Upper lobe of left lung (tissue), 6 donors: ENCODE measurements at places on chromosomes 5 and 9. TPM values are rescaled to one million over a fixed set of nuclear protein-coding genes. Genes with fewer than 3 reads are reported as not detected.
A peak's percentile ranks its signal among the peaks of the same experiment; 100 is the strongest.

The PCDHGB5 gene
- 9.4 TPM for total RNA-seq

DNA sequence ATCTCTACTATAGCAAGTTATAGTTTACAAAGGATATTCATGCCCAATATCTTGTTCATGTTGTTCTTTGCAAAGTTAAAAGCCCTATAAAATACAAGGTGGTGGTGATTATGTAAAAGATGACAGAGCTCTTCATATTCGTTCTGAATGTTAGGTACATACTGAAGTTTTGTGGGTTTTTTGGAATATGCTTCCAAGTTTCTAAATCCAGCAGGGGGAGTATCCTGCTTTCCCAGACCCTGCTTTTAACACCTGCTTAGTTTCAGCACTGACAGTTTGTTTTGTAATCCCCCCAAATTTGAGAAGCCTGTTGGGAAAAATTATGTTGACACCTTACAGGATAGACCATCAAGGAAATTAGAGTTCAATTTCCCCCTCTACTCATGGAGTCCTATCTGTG is 438.3 kb downstream of the SH3GL2 start:
- no peaks in the 10 kb centered on the region for H3K27me3 ChIP-seq
- no peak overlapping the region for H3K27ac ChIP-seq
- DNase-seq = no peak
- H3K36me3 ChIP-seq = no peaks in the 10 kb centered on the region
- H3K4me1 ChIP-seq = no peaks in the 10 kb centered on the region

DNA sequence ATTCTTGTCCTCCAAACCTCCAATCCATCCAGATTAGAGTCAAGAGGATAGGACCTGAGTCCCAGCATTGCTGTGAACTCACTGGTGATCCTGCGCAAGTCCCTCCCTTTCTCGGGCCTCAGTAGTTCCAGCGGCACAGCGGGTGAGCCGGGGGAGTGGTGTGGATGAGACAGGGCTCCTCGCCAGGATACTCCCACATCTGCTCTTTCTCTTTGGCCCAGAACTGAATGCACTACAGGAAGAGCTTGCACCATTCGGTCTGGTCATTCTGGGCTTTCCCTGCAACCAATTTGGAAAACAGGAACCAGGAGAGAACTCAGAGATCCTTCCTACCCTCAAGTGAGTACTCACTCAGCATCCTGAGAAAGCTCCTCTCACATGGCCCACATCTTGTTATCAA is 6.3 kb downstream of the GPX3 start:
- peak overlapping the region; percentile 69 for H3K4me3 ChIP-seq
- H3K27ac ChIP-seq = peak overlapping the region; percentile 98
- no peaks in the 10 kb centered on the region for H3K27me3 ChIP-seq
- peaks cover 93% of the 10 kb centered on the region for H3K36me3 ChIP-seq

DNA sequence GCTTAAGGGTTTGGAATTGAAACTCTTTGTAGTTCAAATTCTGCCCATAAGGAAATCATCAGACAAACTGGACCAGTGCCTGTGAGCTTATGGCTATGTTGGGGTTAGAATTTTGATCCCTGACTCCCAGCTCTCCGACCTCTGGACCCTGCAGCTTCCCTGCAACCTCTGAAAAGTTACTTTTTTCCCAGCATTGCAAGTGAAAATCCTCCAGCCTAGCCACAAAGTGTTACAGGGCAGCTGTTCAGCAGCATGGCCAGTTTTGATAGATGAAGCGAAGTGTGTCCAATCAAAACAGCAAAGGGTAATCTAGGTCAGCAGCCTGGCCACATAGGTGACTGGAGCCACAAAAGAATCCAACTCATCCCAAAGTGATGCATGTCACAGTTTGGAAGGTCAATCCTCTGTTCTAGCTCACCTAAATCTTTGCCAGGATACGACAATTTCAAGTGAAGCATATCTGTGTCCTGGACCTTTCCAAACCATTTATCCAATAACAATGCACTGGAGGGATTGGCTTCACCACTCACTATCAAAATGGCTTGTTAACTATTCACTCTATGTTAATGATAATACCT is 4.7 kb upstream of the CPEB4 start:
- H3K36me3 ChIP-seq = no peaks in the 10 kb centered on the region
- H3K4me3 ChIP-seq = no peak overlapping the region
- no peak for DNase-seq
- no peak overlapping the region for H3K27ac ChIP-seq

DNA sequence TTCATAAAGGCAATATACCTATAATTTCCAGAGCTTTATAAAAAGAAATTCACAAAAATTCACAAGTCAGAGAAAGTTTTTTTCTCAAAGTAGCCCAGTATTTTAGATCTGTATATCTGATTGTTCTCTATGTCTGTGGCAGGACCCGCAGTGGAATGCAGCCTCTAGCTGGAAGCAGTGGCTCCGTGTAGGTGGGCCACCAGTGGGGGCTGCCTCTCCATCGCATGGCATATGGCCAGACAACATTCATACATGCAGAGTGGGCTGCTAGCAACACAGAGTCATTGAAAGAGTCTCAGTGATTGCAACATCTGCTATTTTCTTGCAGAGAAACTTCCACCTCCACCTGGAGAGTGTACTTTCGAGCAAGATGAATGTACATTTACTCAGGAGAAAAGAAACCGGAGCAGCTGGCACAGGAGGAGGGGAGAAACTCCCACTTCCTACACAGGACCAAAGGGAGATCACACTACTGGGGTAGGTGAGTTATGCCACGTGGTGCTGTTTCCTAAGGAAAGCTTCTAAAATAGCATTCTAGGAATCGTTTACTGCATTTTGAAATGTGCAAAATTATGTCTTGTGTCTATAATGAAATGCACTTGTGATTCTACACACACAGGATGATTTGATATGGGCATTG is 88.5 kb upstream of the SMC5 start:
- no peaks in the 10 kb centered on the region for H3K36me3 ChIP-seq
- no peaks in the 10 kb centered on the region for H3K4me1 ChIP-seq
- H3K27ac ChIP-seq = no peak overlapping the region
- no peak for DNase-seq
- no peaks in the 10 kb centered on the region for H3K27me3 ChIP-seq

DNA sequence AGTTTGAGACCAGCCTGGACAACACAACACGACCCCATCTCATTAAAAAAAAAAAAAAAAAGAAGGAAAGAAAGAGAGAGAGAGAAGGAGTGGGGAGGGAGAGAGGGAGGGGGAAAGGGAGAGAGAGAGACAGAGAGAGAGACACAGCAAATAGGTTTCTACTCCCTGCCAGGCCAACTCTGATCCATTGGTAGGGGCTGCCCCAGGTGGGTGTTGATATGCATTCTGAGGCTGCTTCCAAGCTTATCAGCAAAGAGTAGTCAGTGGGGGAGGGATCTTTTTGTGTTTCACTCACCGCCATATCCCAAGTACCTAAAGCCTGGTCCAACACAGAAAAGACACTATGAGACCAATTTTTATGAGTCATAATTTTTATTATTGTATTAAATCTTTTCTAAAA is 57.0 kb upstream of the SAP30L start:
- no peaks in the 10 kb centered on the region for H3K4me1 ChIP-seq
- no peak for DNase-seq
- H3K4me3 ChIP-seq = no peak overlapping the region
- peaks cover 9% of the 10 kb centered on the region for H3K36me3 ChIP-seq
- H3K27ac ChIP-seq = no peak overlapping the region
- no peaks in the 10 kb centered on the region for H3K27me3 ChIP-seq

The ERAP2 gene
- total RNA-seq = 24.2 TPM

The MLANA gene
- total RNA-seq = not detected
